ENCODE measurements at places on chromosomes 3 and 15. TPM values are rescaled to one million over a fixed set of nuclear protein-coding genes. Genes with fewer than 3 reads are reported as not detected.

DNA sequence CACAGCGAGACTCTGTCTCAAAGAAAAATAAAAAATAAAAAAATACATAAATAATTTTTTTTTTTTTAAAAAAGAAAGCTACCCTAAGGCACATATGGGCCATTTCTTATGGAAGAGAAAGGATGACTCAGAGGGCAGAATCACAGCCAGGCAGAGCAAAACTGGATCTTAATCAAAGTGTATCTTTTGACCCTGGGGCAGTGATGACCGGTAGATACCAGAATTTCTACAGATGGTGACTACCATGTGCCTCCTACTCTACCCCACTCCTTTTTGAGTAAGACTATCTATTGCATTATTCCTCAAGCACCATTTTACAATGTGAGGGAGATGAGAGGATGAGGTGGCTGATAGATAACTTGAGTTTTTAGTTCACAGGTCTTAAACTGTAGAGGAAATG lies 26.0 kb downstream of the TARS3 start:
- no peaks in the 10 kb centered on the region for H3K27me3 ChIP-seq
- H3K4me3 ChIP-seq = no peak overlapping the region
- H3K36me3 ChIP-seq = peaks cover 61% of the 10 kb centered on the region
- no peak overlapping the region for H3K27ac ChIP-seq
- peaks cover 3% of the 10 kb centered on the region for H3K4me1 ChIP-seq

DNA sequence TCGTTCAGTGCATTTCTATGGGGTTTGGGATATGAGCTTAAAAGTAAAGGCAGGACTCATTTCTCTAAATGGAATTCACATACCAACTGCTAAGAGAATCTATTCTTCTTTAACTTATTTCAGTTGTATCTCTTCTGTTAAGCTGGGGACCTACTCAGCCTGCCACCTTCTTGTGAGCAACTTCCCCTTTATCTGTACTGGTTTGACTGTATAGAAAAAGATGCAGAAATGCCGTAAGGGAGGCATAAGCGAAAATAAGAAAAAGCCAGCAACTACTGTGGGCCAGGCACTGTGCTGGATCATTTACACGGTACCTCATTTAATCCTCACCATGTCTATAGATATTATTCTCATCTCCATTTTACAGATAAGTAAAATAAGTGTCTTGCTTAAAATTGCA lies 38.4 kb downstream of the RBMS3 start:
- no peak for DNase-seq
- no peaks in the 10 kb centered on the region for H3K27me3 ChIP-seq
- H3K27ac ChIP-seq = no peak overlapping the region

GAP43 gene
- 4.9 TPM for total RNA-seq

NCK1 gene
- 45.7 TPM for total RNA-seq

DNA sequence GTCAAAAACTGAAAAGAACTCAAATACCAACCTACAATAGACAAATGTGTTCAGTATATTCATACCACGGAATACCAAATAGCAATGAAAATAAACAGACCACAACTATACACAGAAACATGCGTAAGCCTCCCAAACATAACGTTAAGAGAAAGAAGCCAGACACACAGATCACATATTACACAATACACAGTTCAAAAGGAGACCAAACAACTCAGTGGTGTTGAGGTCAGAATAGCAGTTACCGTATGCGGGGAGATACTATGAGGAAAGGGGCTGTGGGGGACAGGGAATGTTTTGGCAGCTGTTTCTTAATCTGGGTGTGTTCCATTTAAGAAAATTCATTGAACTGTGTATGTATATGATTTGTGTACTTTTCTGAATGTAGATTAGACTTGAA lies 6.6 kb downstream of the OSBPL10 start:
- H3K27ac ChIP-seq = no peak overlapping the region
- no peak overlapping the region for H3K4me3 ChIP-seq
- no peaks in the 10 kb centered on the region for H3K27me3 ChIP-seq
- no peak for DNase-seq
- H3K4me1 ChIP-seq = peaks cover 11% of the 10 kb centered on the region
- no peaks in the 10 kb centered on the region for H3K36me3 ChIP-seq

CATSPER2 gene
- 9.1 TPM for total RNA-seq

GRCh38 chr3:27239951-27240350 lies 129.2 kb downstream of the NEK10 start:
- no peak overlapping the region for H3K4me3 ChIP-seq
- no peak for DNase-seq
- no peaks in the 10 kb centered on the region for H3K36me3 ChIP-seq
- H3K27me3 ChIP-seq = no peaks in the 10 kb centered on the region
- no peak overlapping the region for H3K27ac ChIP-seq
- H3K4me1 ChIP-seq = no peaks in the 10 kb centered on the region

GRCh38 chr3:34109846-34110245 lies 311.4 kb downstream of the PDCD6IP start:
- H3K4me1 ChIP-seq = no peaks in the 10 kb centered on the region
- no peak for DNase-seq
- no peak overlapping the region for H3K27ac ChIP-seq
- H3K36me3 ChIP-seq = no peaks in the 10 kb centered on the region
- H3K4me3 ChIP-seq = no peak overlapping the region

- no peaks in the 10 kb centered on the region for H3K4me1 ChIP-seq
- no peaks in the 10 kb centered on the region for H3K27me3 ChIP-seq
- H3K36me3 ChIP-seq = no peaks in the 10 kb centered on the region
- no peak overlapping the region for H3K4me3 ChIP-seq
- no peak for DNase-seq
Observed at GRCh38 chr3:22907796-22908195, 295.3 kb upstream of the UBE2E2 start.

GRCh38 chr3:61688307-61688984 lies 127.1 kb downstream of the PTPRG start:
- H3K27ac ChIP-seq = no peak overlapping the region
- no peak for DNase-seq
- H3K4me3 ChIP-seq = no peak overlapping the region
- H3K4me1 ChIP-seq = peaks cover 33% of the 10 kb centered on the region
- no peaks in the 10 kb centered on the region for H3K36me3 ChIP-seq

- no peak for DNase-seq
- H3K36me3 ChIP-seq = no peaks in the 10 kb centered on the region
- no peak overlapping the region for H3K27ac ChIP-seq
Observed at GRCh38 chr3:12975748-12976522, 97.3 kb downstream of the IQSEC1 start.

ACP3 gene
- 12.3 TPM for total RNA-seq

DNA sequence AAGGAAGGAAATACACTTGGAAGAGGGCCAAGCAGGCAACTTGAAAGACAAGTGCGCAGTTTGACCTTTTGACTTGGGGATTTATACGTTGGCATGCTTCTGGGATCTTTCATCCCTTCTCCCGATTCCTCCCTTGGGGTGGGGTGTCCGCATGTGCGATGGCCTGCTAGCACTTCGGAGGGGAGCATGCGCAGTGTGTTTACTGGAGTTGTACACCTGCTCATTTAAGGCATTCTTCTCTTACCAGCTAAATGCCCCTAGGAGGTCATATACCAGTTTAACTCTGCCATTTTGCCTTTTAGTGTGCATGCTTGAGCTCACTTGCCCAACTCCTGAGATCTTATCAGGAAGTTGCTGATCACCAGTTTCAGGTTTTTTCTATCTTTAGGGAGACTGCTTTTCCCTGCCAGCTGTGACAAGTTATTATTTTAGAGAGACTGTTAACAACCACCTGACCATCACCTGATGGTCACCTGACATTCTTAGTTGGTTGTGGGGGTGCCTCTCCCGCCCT lies 63.5 kb downstream of the BFSP2 start:
- peaks cover 33% of the 10 kb centered on the region for H3K4me1 ChIP-seq
- H3K4me3 ChIP-seq = no peak overlapping the region
- H3K36me3 ChIP-seq = no peaks in the 10 kb centered on the region
- DNase-seq = no peak
- no peak overlapping the region for H3K27ac ChIP-seq

GRCh38 chr3:49869525-49870126 lies at the start of gene CAMKV:
TSS of gene CAMKV (minus strand) at chr3:49869906. CDS start at chr3:49862388, 7,518 bp downstream.
- H3K27me3 ChIP-seq = no peaks in the 10 kb centered on the region
- DNase-seq = no peak
- no peaks in the 10 kb centered on the region for H3K36me3 ChIP-seq
- H3K27ac ChIP-seq = no peak within 1 kb of the TSS
- H3K4me3 ChIP-seq = peak within 1 kb of the TSS; percentile 23
- H3K4me1 ChIP-seq = peaks cover 11% of the 10 kb centered on the region

DNA sequence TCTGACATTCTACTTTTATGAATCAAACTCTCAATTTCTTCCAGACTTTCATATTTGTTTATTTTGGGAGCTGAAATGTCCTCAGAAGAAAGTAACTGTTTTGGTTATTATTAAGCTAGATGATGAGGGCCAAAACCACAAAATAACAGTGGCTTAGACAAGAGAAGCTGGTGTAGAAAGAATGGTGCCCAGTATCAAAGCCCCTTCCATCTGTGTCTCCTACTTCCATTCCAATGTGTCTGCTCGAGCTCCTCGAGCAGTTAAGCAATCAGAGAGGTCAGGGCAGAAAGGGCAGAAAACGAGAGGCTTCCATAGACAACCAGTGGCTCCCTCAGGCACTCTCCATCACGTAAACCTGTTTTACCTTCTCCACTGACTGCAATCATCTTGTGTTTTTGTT lies 59.7 kb upstream of the MAGI1 start:
- H3K27ac ChIP-seq = no peak overlapping the region
- H3K4me1 ChIP-seq = no peaks in the 10 kb centered on the region
- no peak for DNase-seq
- no peaks in the 10 kb centered on the region for H3K27me3 ChIP-seq
- H3K4me3 ChIP-seq = no peak overlapping the region

GRCh38 chr3:184050217-184050847 lies 2.5 kb upstream of the HTR3C start:
- no peaks in the 10 kb centered on the region for H3K4me1 ChIP-seq
- H3K36me3 ChIP-seq = no peaks in the 10 kb centered on the region
- H3K27me3 ChIP-seq = no peaks in the 10 kb centered on the region

DNA sequence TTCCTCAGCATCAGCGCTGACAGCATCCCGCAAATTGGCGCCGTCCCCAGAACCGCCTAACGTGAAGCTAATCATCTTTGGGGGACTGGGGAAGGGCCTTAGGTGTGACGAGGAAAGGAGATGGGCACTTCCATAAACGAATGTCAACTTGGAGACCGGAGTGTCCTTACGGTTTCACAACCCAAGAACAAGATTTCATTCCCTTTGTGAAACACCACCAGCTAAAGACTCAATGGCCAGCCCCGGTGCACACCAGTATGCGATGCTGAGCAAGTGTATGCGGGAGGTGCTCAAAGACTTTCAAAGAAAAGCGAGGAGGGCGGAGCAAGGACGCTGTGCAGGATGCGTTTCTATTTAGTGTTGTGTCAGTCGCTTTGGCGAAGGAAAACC lies 759 bp upstream of the TTBK2 start:
- H3K4me3 ChIP-seq = peak overlapping the region; percentile 98
- no peaks in the 10 kb centered on the region for H3K36me3 ChIP-seq
- DNase-seq = no peak
- H3K4me1 ChIP-seq = peaks cover 18% of the 10 kb centered on the region
- H3K27ac ChIP-seq = peak overlapping the region; percentile 95

UBXN7 gene
- total RNA-seq = 29.5 TPM

- no peaks in the 10 kb centered on the region for H3K27me3 ChIP-seq
- no peak overlapping the region for H3K27ac ChIP-seq
- DNase-seq = no peak
- no peak overlapping the region for H3K4me3 ChIP-seq
- no peaks in the 10 kb centered on the region for H3K4me1 ChIP-seq
Observed at GRCh38 chr3:140384028-140384771, 293.7 kb upstream of the TRIM42 start.

GRCh38 chr3:183618542-183618941 lies 16.9 kb upstream of the KLHL24 start:
- H3K36me3 ChIP-seq = no peaks in the 10 kb centered on the region
- no peak for DNase-seq
- no peak overlapping the region for H3K4me3 ChIP-seq
- no peaks in the 10 kb centered on the region for H3K4me1 ChIP-seq
- no peak overlapping the region for H3K27ac ChIP-seq
- no peaks in the 10 kb centered on the region for H3K27me3 ChIP-seq

DNA sequence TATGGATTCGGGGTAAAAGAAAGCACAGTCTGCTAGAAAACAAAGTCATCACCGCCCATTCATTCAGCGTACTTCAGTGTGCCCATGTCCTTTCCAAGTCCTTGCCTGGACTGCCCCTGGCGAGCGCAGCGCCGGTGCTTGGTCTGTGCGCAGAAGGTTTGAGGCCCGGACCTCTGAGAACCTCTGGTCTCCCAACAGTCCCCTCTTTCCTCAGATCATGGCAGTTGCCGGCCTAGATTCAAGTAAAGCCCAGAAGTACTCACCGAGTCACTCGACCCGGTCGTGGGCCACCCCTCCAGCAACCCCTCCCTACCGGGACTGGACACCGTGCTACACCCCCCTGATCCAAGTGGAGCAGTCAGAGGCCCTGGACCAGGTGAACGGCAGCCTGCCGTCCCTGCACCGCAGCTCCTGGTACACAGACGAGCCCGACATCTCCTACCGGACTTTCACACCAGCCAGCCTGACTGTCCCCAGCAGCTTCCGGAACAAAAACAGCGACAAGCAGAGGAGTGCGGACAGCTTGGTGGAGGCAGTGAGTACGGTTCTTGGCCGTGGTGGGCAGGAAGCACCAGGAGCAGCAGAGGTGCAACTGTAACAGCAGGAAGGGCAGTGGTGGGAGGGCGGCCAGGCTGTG lies 36.3 kb downstream of the CHDH start:
- no peaks in the 10 kb centered on the region for H3K36me3 ChIP-seq
- H3K27me3 ChIP-seq = no peaks in the 10 kb centered on the region
- H3K4me3 ChIP-seq = no peak overlapping the region
- H3K4me1 ChIP-seq = peaks cover 5% of the 10 kb centered on the region
- DNase-seq = no peak

ATG3 gene
- 56.5 TPM for total RNA-seq
